ENCODE measurements at places on chromosomes 12 and 14.
A peak's percentile ranks its signal among the peaks of the same experiment; 100 is the strongest.

DNA sequence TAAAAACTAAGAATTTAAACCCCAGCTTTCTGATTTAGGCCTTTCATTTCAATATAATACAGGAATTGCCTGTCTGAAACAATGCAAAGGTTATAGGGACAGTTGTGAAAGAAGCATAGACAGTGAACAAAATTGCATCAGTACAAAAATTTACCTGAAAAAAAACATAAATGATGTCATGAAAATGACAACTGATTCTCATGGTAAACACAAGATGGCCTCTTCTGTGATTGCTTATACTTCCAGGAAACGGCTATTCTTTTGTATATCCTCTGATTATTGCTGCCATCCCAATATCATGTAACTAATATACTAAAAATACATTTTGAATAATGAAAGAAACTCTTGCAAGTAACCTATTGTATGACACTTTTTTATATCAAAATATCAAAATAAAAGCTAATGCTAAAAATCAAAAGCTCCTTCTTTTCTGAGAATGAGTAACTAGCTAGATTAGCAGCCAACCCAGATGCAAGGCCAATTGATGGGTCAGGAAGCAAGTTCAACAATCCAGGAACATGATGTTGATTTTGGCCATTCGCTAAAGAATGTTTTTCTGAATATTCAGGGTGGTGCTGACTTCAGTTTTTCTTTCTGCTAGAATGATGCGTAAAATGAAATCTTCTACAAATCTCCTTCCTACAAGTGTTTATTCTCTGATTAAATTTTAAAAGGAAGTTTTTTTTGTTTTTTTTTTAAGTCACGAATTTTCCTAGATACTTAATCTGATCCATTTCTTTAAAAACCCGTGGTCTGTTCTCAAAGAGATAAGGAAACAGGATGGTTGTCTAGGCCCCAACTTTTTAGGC is 83.6 kb downstream of the ALX1 start:
- DNase-seq: no peak

- no peak for DNase-seq
Observed at GRCh38 chr14:80957613-80958012, 2.2 kb downstream of the TSHR start.

- DNase-seq: no peak
Observed at GRCh38 chr12:113778432-113779132, 187.5 kb downstream of the RBM19 start.

GRCh38 chr14:75934998-75935628 is 46.7 kb downstream of the TGFB3 start:
- no peak for DNase-seq

DNA sequence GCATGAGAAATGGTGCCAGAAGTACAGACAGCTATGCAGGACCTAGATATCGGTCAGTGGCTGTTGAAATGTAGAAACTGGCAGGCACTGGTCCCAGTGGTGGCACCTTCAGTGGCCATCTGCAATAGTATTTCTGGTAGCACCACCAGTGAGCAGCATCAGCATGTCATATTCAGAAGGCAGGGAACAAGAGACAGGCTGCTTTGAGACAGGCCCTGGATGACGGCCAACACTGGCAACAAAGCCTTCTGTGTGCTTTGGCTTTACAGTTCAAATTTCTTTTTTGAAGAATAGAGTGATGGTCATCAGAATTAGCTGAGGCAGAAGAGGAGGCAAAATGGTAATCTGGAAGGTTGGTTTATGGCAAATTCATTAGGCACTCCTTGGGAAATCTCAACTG is 273.4 kb upstream of the SLC16A7 start:
- peak; percentile 36 for DNase-seq

DNA sequence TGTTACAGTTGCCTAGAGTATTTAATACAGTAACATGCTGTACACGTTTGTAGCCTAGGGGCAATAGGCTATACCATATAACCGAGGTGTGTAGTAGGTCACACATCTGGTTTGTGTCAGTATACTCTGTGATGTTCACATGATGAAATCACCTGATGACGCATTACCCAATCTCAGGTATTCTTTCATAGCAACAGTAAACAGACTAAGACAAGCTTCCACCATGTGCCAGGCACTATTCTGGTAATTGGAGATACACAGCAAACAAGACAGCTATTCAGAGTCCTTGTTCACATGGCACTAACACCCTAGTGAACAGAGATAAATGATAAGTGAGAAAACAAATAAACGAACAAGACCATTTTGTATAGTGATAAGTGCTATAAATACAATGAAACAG is 3.8 kb upstream of the PDE3A start:
- DNase-seq: no peak

DNA sequence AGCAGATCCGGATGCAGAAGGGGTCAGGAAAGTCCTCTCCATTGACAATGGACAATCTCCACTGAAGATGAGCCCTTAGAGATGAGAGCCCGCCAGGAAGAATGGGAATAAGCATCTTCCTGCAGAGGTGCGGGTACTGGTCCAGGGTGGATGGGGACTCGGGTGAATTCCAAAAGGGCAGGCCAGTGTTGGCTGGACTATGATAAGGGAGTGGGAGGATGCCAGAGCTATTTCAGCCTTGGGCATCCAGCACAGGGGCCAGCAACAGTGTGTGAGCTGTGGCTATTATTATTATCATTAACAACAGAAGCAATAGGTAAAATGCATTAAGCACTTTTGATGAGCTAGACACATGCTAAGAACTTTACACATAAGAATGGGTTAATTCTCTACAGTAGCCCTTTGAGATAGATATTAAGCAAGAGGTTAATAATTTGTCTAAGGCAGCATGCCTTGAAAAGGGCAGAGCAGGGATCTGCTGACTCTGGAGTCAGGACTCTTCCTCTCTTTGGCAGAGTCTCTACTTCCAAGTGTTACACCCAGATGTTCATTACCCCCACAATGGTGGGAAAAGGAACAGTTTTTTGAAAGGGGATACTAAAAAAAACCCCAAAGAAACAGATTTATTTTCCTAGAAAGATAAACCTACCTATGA is 55.2 kb downstream of the PRICKLE1 start:
- DNase-seq: no peak

DNA sequence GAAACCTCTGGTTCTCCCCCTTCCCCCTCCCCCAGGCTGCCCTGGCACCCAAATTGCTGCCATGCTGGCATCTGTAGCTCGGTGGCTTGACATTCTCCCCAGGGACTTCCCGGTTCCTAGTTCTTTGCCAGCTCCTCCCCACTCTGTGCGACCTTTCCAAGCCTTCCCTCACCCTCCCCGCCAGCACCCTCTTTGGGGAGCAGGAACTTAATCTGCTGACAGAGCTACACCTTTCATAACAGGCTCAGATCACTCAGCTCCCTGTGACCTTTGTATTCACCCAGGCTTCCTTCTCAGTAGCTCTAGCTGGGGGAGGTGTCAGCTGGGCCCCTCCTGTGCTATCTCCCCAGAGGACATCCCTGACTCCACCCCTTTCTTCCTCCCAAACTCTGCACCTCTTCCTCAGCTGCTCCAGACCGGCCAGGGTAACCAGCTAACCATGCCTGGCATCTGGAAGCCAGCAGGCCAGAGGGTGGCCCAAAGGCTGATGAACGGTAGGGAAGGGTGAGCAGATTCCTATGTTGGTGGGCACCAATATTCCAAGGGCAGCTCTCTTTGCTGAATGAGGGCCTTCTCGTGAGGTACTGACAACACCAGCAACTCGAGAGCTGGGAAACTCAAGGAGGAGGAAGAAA is 1.8 kb upstream of the COX14 start:
- DNase-seq: no peak

- no peak for DNase-seq
Observed at GRCh38 chr12:13079440-13079906, 24.0 kb downstream of the GSG1 start.

DNA sequence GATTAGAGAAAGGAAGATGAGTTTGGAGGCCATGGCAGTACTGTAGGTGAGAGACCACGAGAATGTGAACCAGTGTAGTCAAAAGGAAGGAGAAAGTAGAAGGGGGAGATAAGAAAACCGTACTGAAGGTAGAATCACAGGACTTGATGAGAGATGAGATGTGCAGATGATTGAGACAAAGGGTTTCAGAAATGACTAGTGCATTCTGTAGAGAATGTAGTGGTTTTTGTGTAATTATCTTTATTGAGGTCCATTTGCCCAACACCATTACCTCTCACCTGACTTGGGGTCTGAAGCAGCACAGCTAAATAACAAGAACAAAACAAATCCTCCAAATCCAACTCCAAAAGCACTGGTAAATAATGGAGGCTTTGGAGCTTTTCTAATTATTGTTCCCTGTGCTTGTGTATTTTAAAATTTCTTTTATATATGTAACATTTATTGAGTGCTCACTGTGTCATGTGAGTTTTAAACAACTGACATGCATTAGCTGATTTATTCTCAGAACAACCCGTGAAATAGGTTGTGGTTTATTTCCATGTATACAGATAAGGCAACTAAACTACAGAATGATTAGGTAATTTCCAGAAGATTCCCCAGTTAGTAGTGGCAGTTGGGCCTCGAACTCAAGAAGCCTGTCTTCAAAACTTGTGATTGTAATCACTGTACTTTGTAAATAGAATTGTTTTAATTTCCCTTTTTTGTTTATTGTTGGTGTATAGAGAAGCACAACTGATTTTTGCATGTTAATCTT is 390.0 kb downstream of the AEBP2 start:
- no peak for DNase-seq

Data from nucleus accumbens (tissue), 56 donors.